HL-60 (cell line): ENCODE measurements at places on chromosomes 6 and 20.

DNA sequence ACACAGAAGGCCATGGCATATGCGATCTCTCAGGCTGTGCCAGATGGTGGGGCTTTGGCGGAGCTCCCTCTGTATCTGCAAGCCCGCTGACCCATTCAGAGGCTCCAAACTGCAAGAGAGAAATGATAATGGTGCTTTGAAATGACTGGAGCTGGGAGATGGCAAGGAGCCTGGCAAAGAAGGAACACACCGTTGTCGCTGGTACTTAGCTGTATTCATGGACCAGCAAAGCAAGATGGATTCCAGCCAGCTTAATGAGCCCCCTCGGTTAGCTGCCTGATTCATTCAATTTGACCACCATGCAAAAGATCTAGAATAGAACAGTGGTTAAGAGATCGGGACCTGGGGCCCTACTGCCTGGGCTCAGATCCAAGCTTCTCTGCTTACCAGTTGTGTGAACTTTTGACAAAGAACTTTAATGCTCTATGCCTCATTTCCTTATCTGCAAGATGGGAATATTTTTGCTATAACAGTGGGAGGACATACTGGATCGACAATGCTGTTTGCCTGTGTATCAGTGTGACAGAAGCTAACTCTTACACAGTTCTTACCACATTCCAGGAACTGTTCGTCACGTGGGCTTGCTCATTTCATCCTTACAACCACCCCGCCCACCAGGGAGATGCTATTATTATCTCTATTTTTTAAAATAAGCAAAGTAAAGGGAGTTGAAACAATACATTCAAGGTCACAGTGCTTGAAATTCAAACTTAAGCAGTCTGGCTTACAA is 317.8 kb upstream of the SULF2 start:
- DNase-seq, result no peak

DNA sequence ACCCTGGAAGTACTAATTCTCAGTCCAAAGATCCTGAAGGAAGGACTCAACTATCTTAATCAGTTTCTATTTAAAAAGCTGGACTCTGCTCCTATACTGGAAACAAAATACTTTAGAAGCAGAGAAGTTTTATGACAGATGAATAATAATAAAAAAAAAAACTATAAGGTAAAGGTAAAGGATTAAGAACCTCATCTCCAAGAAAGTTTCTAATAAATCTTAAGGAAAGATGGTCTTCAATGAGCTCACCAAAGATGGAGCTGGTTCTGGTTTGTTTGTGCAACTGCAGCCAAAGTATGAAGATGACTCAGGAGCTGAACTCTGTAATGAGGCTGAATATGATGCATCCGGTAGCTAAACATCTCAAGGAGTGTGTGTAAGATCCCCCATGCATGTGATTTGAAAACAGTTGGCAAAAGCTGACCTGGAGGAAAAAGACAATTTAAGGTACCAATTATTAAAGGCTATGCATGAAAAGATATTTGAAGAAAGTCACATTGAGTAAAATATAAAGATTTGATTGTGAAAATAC is 25.2 kb downstream of the MED23 start:
- DNase-seq, result no peak

- no peak for DNase-seq
These were observed 19.2 kb upstream of the SCP2D1 start for GRCh38 chr20:18794428-18794787.

DNA sequence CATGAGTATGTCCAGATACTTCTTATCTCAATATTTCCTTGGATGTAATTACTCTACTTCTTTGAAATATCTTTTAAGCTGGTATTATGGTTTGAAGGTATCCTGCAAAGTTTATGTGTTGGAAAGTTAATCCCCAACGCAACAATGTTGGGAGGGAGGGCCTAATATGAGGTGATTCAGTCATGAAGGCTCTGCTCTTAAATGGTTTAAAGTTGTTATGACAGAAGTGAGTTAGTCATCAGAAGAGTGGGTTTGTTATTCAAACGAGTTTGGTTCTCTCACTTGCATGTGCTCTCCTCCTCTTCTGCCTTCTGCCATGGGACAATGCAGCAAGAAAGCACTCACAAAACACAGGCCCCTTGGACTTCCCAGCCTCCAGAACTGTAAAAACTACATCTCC is 176.3 kb downstream of the KCNQ5 start:
- no peak for DNase-seq

GRCh38 chr6:107977283-107977682 is 19.3 kb upstream of the SEC63 start:
- no peak for DNase-seq
